AG09309 (cell line): ENCODE measurements at places on chromosomes 12 and 14.

GRCh38 chr12:29253906-29254625 lies 105.0 kb downstream of the FAR2 start:
- DNase-seq, result no peak

DNA sequence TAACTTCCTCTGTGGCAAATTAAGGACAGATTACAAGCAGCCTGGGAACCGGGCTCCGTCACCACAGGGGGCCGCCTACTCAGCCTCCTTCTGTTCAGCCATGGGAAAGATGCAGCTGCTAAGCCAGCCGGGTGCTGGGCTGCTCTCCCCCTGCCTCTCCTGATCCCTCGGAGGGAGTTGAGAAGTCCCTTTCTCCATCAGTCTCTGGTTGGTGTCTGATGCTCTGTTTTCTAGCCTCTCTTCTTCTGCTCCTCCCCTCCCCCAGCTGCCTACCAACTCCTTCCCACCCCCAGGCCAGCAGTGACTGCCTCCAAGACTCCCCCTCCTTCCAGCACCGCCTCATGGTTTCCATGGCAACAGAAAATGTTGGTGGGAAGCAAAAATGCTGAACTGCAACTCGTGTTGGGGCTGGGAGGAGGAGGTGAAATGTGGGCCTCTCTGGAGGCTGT lies 486.7 kb downstream of the APAF1 start:
- DNase-seq, result no peak

GRCh38 chr12:47022296-47022695 lies 57.1 kb upstream of the PCED1B start:
- no peak for DNase-seq

- peak; percentile 50 for DNase-seq
Observed at GRCh38 chr12:47963340-47964040, at the start of gene TMEM106C. TMEM106C (plus strand) TSS chr12:47963596; CDS start chr12:47964237, 641 bp downstream.

DNA sequence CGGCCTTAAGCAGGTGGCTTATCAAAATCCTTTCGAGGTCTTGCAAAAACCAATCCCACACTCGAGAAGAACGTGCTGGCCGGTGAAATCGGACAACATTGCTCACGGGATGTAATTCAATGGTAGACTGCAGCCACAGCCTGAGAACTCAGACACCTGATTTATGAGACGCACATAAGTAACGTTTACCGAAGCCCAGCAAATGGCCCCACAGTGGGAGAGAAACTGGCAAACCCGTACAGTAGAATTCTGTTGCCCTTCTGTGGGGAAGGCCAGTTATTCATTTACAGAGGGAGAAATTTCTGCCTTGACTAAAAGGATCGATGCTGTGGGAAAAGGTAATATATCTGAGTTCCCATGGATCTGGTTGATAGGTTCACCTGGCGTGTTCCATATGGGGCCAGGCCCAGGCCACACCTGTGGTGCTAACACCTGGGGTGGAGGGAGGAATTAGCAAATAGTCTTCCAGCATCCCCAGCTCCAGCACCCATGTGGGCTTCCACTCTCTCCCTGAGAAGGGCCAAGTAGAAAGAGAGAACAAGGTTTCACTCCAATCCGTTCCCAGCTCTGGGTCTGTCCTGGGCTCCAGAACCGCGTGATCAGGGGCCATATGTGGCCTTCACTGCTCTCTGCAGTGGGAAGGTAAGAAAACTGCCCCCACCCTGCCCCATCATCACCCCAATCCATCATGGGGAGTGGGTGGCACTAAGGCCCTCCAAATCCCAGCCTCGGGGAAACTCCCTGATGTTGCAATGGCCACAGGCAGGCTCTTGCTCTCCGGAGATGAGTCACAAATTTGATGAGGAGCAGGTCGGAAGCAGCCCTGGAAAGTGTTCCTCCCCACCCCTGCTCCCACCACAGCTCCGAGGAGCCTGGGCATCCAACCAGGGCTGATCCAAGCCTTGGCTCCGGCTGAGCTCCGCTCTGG lies 12.7 kb downstream of the BDKRB1 start:
- peak; percentile 86 for DNase-seq

DNA sequence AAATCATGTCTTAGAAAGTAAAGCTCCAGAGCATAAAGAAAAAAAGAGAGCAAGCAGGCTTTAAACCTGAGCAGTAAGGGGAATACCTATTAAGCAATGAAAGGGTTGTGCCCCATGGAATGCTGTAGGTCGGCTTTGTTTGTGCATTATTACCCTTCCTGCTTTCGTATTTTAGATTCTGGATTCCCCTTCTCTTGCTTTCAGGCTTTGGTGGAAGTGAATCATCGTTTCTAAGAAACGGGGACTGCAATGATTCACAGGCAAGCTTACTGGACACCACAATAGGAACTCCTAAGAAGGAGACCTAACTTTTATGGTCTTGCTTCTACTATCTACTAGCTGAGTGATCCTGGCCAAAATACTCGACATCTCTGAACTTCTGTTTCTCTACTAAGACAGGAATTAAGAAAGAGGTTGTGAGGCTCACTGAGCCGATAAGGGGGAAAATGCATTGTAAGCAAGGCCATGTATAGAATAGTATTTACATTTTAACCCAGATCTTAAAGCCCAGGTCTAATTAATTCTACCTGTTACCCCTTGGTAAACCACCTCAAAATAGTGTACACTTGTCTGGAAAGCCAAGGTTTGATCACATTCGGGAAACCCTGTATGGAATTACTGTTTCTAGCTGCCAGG lies 1.2 kb upstream of the BMAL2 start:
- DNase-seq, result peak; percentile 86

- DNase-seq, result no peak
Observed at GRCh38 chr12:9244894-9245293, 36.7 kb upstream of the PZP start.

GRCh38 chr12:52501490-52501889 lies 8.4 kb upstream of the KRT6A start:
- no peak for DNase-seq

DNA sequence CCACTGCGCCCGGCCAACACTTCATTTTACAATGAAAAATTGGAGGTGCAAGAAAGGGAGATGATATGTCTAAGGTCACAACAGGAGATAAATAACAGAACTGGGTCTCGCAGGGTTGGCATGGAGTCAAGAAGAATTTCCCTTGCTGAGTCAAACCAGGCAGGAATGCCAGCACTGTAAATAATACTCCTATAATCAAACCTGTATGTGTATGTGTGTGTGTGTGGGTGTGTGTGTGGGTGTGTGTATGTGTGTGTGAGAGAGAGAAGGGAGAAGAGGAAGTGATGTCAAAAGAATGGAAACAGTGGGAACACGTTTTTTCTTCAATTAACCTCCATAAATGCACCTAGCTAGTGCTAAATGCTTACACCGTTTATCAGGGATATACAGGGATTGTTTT lies 70.4 kb downstream of the TMEM116 start:
- DNase-seq, result peak; percentile 35

DNA sequence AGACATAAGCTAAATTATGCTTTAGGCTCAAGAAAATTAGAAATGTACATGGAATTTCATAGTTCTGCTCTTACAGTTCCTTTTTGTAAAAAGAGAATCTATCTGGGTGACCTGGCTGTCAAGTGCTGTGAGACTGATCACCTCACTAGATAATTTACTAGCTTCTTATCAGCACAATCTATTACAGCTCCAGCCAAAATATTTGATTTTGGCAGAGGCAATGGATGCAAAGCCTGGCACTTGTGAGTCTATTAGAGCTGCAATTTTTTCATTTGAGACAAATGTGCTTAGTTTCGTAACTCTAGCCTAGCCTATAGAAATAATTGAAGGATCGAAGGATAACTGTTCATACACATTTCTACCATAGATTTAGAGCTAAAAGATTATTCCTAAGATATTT lies 927.5 kb downstream of the SLC6A15 start:
- DNase-seq, result no peak

DNA sequence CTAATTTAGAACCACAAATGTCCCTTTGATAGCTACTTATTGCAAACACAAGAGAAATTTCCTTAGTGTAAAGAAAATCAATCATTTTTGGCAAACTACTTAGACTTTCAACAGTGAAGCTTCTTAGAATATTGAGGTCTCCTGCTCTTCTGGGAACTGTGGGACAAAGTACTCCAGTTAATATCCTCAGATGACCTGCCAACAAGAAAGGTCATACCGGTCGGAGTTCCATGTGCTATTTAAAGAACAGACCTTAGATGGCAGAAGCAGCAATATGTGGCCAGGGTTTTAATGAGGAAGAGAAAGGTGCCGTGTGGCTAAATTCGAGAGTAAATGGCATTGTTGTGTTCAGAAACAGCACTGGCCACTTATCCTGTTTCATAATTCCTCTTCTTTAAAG lies 114.7 kb upstream of the AMIGO2 start:
- no peak for DNase-seq

- DNase-seq, result no peak
Observed at GRCh38 chr12:65324056-65324455, 45.6 kb downstream of the MSRB3 start.

GRCh38 chr12:119157978-119158377 lies 20.8 kb upstream of the HSPB8 start:
- no peak for DNase-seq

DNA sequence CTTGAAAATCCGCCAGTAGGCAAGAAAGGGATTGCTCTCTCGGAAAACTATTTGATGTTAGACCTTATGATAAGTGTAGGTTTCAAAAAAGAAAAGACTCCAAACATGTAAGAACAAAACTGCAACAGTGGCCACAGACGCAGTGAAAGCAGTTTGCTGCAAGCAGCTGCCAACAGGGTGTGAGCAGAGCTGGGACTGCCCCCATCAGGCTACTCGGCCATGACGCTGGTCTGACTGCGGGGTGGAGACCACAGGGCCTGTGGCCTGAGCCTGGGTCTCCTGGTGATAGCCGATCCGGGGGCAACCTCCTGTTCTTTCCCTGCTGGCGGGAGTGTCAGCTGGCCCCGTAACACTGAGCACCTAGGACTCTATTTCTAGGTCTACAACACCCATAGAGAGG lies 63.2 kb downstream of the AMN start:
- DNase-seq, result no peak

DNA sequence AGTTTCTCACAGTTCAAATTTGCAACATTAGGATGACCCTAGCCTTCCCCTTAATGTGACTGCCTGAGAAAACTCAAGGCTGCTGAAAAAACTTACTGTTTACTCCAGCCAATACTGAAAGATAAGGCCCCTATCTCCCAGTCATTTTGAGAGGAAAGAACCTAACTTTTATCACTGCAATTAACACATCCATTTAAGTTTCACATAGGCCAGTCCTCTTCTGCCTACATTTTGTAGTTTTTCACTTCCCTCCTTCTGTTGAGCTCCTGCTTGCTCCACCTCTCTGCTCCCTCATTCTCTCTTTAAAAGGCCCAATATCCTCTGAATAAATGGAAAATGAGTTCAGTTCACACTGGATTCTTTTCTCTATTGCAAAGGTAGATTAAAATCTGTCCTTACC lies 1996.2 kb upstream of the FLRT2 start:
- DNase-seq, result no peak

DNA sequence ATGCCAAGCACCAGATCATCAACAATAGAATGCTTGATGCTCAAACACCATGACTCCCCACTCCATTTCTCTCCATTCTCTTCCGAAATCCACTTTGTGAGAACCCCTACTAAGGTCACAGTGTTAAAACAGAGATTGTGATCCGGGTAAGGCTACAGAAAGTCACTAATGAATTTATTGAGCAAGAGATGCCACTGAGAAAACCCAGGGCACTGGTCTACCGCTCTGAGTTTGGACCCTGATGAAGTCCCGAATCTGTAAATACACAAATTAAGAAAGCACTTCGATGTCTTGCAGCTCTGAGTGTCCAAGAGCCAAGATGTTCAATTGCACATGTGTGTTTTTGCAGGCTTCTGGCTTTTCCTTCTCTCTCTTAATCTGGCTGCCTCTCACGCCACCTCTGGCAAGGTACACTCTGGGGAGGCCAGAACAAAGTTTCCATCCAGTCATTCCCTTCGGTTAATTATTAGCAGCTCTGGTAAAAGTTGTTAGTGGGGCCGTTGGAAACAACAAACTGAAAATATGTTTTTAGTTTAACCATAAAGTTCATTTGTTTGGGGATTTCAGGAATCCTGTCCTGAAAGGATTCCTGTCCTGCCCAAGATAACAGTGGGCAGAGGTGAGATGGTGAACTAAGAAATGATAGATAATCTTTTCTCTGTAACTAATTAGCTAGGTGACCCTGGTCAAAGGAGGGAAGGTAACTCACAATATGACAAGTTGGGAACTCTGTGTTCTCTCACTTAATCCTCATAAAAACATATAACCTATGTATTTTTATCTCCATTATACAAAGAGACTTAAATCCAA lies 75.4 kb downstream of the BTG1 start:
- DNase-seq, result no peak
